Progenitor cell of endocrine pancreas (in vitro differentiated cells): ENCODE measurements at places on chromosomes 6 and 20. TPM values are rescaled to one million over a fixed set of nuclear protein-coding genes. Genes with fewer than 3 reads are reported as not detected.

DNA sequence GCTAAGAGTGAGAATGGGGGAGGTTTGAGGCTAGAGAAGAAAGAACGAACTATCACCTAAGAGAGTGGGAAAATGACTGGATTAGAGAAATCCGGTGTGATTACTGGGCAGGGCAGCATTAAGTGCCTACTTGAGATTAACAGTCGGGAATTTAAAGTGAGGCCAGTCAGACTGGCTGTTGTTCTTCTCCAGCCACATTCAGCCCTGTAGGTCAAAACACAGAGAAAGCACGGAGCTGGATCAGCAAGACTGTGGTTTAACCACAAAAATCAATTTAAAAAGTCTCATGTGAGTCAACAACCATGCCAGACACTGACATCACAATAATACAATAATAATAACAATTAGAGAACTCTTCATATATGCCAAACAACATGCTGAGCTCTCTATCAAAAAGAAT lies 301.9 kb upstream of the SGK1 start:
- H3K27ac ChIP-seq = no peak overlapping the region
- no peak for DNase-seq
- no peak overlapping the region for H3K4me3 ChIP-seq
- H3K36me3 ChIP-seq = no peaks in the 10 kb centered on the region
- peaks cover 5% of the 10 kb centered on the region for H3K4me1 ChIP-seq

GRCh38 chr6:33958526-33959328 lies 154.9 kb upstream of the MLN start:
- no peak overlapping the region for H3K27ac ChIP-seq
- H3K4me1 ChIP-seq = no peaks in the 10 kb centered on the region
- H3K27me3 ChIP-seq = peaks cover 30% of the 10 kb centered on the region
- no peaks in the 10 kb centered on the region for H3K36me3 ChIP-seq
- no peak for DNase-seq
- H3K4me3 ChIP-seq = no peak overlapping the region

RCAN2 gene
- total RNA-seq = 23.3 and 27.4 TPM in 2 replicates

GRCh38 chr6:161498359-161498758 lies 224.5 kb upstream of the AGPAT4 start:
- peaks cover 27% of the 10 kb centered on the region for H3K27me3 ChIP-seq
- H3K4me3 ChIP-seq = no peak overlapping the region
- H3K4me1 ChIP-seq = no peaks in the 10 kb centered on the region
- DNase-seq = no peak
- H3K27ac ChIP-seq = no peak overlapping the region

- H3K4me3 ChIP-seq = no peak overlapping the region
- H3K4me1 ChIP-seq = no peaks in the 10 kb centered on the region
- H3K27ac ChIP-seq = no peak overlapping the region
- DNase-seq = no peak
- peaks cover 12% of the 10 kb centered on the region for H3K27me3 ChIP-seq
- no peaks in the 10 kb centered on the region for H3K36me3 ChIP-seq
Observed at GRCh38 chr20:63325021-63325471, 32.1 kb downstream of the COL20A1 start.

- no peak overlapping the region for H3K4me3 ChIP-seq
- no peak overlapping the region for H3K27ac ChIP-seq
- no peaks in the 10 kb centered on the region for H3K36me3 ChIP-seq
- no peak for DNase-seq
- H3K4me1 ChIP-seq = no peaks in the 10 kb centered on the region
- no peaks in the 10 kb centered on the region for H3K27me3 ChIP-seq
Observed at GRCh38 chr6:43318011-43318410, 9.4 kb upstream of the CRIP3 start.

PKIG gene
- 34.4 and 36.5 TPM in 2 replicates for total RNA-seq

DNA sequence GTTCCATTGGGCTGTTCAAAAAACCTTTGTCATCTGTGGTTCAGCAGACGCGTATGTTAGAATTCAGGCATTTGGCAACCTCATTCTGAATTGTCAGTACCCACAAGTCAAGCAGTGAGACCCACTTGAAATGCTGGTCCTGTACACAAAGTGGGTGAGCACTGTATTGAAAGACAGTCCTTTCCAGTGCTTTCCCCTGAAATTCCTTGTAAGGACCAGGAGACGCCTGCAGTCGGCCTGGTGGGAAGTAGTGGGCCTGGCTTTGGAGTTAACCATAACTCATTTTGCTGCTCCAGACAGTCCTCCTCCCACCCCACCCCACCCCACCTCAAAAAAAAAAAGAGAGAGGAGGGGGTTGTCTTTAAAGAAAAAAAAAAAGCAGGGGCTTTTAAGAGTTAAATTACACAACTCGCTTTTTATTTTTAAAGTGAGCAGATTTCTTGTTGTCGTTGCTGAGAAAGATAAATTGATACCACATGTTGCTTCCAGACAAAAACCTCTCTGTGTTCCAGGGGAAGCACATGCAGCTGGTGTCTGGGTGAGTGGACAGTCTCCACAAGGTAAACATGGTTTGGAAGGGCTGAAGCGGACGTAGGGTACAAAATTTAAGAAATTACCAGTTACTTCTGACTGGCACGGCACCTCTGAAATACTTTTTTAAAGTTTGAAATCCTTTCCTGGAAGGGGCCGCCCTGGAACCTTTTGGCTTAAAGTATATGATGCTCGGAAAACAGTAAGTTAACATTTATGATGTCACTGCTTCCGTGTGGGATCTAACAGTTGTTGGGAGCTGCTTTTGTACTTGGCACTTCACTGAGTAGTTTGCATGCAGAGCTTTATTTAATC lies 95.3 kb downstream of the FOXO3 start:
- no peaks in the 10 kb centered on the region for H3K27me3 ChIP-seq
- DNase-seq = no peak
- peaks cover 40% of the 10 kb centered on the region for H3K4me1 ChIP-seq
